Non-pigmented ciliary epithelial cell (primary cell): ENCODE measurements at places on chromosomes 11 and 22.

- DNase-seq: no peak
These were observed 81.4 kb downstream of the PPP6R3 start for GRCh38 chr11:68541991-68542390.

GRCh38 chr11:76808996-76809395 is 25.8 kb downstream of the TSKU start:
- DNase-seq: no peak

GRCh38 chr11:13053255-13053917 is 44.3 kb downstream of the RASSF10 start:
- DNase-seq: no peak

DNA sequence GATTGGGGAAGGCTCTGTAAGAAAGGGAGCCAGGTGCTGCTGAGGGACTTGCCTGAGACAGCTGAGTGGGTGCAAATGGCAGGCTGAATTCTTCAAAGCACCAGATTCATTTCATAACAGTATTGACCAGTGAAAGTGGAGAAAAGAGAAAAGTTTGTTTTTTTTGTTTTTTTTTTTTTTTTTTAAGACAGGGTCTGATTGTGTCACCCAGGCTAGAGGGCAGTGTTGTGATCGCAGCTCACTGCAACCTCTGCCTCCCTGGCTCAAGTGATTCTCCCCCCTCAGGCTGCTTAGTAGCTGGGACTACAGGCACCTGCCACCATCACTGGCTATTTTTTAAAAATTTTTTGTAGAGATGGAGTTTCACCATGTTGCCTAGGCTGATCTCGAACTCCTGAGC is 494.0 kb downstream of the MIAT start:
- no peak for DNase-seq

GRCh38 chr22:44807232-44807631 is 54.9 kb downstream of the ARHGAP8 start:
- DNase-seq: no peak

- DNase-seq: no peak
These were observed 833.8 kb downstream of the JRKL start for GRCh38 chr11:97223647-97224046.

DNA sequence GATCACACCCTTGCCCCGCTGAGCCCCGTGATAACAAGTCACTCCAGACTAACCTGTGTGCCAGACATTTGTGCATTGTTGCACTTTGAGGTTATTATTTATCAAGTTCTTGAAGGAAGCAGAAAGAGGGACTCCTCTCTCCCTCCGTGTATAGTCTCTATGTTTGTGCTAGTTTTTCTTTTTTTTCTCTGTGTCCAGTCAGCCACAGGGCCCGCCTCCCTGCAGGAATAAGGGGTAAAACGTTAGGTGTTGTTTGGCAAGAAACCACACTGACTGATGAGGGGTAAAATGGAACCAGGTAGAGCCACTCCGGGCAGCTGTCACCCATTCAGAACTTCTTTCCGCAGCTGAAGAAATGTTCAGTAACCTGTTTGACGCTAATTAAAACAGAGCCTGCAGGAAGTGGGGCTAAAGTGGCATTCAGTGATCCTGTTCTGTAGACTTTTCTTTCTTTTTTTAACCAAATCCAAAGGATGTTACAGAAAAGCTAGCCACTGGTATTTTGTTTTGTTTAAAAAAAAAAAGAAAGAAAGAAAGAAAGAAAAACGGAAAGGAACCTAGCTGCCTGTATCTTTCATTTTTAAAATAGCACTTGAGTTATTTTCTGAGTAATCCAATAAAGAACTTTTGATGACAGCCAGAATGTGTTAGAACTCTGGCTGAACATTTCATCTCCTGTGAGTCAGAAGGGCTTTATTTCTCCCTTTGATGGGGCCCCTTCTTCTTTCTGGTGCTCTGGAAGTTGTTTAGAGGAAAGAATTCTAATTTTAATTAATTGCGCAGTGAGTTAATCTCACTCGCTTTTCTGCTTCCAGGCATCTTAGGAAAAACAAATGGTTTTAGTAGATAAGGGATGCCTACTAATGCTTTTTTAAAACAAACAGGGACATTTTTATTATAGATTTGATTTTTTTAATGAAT is 58.2 kb downstream of the COMMD9 start:
- peak; percentile 32 for DNase-seq

- DNase-seq: no peak
These were observed 52.1 kb downstream of the SMCO4 start for GRCh38 chr11:93490996-93491618.

DNA sequence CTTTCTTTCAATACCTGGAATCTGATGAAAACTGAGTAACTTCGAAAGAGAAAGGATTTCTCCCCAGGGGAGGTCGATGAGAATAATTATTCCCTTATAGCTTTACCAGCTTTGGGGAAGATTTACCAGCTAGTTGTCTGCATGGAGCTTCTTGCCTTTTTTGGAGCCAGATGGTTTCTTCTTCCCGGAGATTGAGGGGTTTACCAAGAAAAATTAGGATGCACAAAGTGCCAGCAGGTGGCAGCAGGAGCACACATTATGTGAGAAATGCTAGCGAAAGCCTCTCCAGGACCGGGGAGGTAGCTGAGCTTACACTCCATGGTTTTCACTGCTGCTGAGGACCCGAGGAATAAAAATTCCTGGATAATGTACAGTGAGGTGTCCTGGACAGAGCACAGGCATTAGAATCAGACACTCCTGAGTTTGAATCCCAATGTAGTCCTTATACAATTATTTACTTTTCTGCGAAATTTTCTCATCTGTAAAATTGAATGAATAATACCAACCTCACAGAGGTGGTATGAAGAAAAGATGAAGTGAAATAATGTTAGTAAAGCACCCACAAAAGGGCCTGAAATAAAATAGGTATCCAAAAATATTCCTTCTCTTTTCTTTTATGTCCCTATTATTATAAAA is 46.0 kb upstream of the PARVA start:
- peak; percentile 61 for DNase-seq

- no peak for DNase-seq
These were observed 29.5 kb upstream of the LMO1 start for GRCh38 chr11:8293171-8293570.

GRCh38 chr11:46438211-46438610 is 46.6 kb upstream of the CHRM4 start:
- no peak for DNase-seq

DNA sequence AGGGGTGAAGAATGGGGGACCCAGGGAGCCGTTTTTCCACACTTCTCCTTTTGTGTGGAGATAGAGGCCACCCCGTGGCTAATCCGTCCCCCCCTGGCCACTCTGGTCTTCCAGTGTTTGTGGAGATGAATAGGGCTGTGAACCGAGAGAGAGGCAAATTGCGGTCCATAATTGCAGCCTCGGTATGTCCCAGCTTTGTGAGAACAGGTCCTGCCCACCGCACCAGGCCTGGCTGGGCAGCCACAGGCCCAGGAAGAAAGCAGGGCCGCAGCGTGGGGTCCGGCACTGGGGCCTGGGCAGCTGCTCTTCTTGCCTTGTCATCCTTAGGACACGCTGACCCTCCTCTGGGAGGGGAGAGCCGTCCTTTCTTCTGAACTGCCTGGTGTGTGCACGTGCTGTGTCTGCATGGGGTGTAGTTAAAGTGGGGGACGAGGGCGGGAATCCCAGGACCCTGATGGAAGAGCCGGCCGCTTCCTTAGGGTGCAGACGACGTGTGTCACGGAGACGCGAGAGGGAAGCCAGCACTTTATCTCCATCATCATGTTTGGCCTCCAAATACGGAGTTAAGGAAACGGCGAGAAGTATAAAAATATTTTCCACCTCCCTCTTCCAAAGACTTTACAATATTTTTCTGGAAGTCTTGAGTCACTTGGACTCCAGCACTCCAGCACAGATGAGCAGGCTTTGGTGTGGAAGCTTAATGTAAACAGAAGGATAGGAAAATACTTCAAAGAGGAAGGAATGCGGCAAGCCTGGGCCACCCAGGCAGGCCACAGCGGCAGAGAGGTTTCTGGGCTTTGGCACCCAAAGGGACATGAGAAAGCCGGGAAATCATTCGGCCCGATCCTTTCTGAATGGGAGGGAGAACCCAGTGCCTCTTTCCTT is 1248.4 kb downstream of the BRD1 start:
- no peak for DNase-seq

GRCh38 chr22:45602004-45602733 is 69.5 kb upstream of the ATXN10 start:
- no peak for DNase-seq

DNA sequence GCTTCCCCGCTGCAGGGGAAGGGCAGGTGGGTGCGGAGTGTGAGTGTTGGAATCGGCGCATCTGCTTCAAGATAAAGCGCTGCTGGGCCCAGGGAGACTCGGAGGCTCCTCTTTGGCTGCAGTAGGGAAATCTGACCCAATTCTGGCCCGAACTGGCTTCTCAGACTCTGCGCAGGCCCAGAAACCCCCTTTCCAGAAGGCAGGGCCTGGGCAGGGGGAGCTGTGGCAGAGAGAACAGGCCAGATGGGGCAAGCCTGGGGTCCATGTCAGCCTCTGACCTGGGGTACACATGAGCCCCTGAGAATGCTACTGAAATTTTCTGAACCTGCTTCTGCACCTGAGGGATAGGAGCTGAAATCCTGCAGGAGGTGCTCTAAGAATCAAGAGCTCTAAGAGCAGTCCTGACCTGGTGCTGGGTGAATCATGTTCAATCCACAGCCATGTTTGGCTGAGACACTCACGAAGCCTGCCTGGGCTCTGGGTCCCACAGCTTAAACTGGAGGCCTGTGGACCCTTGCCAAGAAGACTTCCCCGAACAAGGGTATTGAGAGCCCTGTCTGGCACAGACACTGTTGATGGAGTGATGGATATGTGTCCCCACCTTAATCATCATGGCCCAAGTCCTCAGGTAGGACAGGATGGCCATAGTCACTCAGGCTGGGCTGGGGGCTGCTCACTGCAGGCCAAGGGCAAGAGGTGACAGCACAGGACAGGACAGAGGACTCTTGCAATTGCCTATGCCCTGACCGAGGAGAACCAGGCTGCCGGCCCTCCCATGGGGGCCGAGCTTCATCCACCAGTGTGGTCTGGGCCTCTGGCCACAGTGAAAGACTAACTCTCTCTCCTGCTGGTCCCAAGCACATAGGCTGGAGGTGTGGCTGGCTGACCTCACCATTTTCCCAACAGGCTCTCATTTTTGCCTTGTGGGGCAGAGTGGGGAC is 6.9 kb downstream of the RAB3IL1 start:
- DNase-seq: no peak

DNA sequence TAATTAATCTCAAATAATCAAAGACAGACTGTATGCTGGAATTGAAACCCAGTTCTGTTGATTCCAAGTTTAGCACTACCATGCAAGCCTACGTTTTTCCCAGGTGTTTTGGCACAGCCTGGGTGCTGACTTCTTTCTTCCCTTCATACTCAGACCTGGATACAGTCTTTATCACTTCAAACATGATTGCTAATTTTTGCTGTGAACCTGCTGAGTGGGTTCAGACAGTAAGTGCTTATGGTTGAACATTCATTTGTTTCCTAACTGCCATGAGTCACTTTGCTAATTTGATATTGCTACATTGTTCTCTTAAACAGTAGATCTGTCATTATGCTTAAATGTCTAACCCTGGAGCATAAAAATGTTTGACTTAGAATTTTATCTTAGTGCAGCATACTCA is 12.2 kb downstream of the PAAF1 start:
- no peak for DNase-seq

DNA sequence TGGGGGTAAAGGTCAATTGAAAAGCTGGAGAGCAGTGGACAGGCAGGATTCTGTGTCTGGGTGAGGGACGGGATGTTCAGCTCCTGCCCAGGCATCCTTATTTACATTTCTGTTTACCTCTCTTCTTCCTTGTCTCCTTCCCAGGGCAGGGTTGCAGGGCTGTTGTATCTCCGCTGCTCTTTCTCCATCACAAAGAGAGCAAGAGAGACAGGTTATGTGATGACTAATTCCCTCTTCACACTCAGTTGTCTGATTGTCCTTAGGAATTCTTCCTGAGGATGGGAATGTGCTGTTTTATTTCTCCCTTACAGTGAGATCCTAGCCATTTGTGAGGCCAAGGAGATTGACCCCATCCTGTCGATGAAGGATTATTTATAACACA is 104.9 kb downstream of the VPREB1 start:
- DNase-seq: no peak

DNA sequence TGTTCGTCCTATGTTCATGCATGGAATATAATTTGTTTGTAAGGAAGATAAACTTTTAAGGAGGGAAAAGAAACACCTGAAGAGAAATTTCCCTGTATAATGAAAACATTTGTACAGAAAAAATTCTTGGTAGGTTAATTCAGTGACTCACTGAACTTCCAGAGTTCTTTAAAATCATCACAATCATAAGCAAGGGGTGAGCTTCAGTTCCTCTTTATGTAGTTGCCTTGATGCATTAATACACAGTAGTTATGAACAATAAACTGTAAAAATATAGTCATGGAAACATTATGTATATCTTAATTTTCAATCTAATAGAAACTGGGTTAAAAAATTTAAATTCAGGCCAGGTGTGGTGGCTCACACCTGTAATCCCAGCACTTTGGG is 1.1 kb upstream of the C11orf65 start:
- no peak for DNase-seq

- no peak for DNase-seq
These were observed 20.5 kb downstream of the UBE2L3 start for GRCh38 chr22:21587803-21588611.

GRCh38 chr11:72969894-72970335 is 155.7 kb downstream of the ATG16L2 start:
- peak; percentile 80 for DNase-seq

DNA sequence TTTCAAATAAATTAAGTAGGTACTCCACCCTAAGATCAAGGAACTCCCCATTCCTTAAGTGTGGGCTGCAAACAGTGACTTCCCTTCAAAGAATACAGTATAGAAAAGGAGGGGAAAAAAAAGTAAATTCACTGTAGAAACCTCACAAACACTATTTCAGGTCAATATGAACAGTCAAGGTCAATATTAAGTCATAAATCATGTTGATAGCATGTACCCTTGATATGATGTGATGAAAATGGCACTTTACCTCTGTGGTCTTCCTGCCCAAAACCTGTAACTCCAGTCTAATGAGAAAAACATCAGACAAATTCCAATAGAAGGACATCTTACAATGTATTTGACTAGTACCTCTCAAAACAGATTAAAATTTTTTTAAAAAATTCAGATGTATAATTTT is 8.2 kb downstream of the CKAP5 start:
- DNase-seq: no peak

DNA sequence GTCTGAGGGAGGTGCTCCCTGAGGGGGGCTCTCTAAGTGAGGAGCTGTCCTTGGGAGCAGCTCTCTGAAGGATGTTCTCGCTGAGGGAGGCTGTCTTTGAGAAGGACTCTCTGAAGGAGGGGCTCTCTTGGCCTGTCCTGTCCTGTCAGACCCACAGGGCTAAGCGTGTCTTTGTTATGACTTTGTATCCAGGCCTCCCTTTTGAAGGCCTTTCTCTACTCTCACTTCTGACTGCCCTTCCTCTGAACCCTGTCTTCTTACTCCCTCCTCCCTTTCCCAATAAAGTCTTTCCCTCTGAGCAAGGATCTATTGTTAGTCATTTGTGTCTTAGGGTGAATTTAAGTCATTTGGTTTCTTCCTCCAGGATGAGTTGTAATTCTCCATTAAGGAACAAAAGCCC is 330.1 kb upstream of the PLET1 start:
- no peak for DNase-seq
